HT1080 (cell line): ENCODE measurements at places on chromosomes 1 and 21. TPM values are rescaled to one million over a fixed set of nuclear protein-coding genes. Genes with fewer than 3 reads are reported as not detected.

The FOXO6 gene
- 0.90 and 0.97 TPM in 2 replicates for total RNA-seq

The P3R3URF gene
- not detected in 2 replicates for total RNA-seq

The PCP4 gene
- not detected in 2 replicates for total RNA-seq

The RPS8 gene
- total RNA-seq: 2,959 and 3,013 TPM in 2 replicates

The GNG4 gene
- 2.0 and 2.9 TPM in 2 replicates for total RNA-seq

The MAP10 gene
- total RNA-seq: not detected in 2 replicates

The CA6 gene
- not detected in 2 replicates for total RNA-seq

The UBL4B gene
- not detected in 2 replicates for total RNA-seq

- DNase-seq: no peak
Observed at GRCh38 chr1:207581496-207582153, 63.3 kb upstream of the CR1L start.

DNA sequence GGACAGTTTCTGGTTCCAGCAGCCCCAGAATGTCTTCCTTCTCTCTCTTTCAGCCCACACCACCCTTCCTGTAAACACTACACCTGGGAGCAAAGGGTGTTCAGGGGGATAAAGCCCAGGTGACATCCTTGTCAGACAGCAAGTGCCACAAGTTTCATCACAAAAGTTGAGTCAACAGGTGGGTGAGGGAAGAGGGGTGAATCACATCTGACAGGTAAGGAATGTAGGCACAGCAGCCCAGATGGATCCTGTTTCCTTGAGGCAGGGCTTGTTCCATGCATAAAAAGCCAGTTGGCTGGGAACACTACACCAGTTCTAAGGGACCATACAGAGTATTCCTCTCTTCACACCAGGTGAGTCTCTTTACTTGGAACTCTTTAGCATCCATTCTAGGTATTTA is at the start of gene SPRR1B:
TSS of gene SPRR1B (plus strand) at position 309 of the 400 bp plus-strand sequence. CDS start 1,143 bp downstream, outside the sequence.
- DNase-seq: no peak

DNA sequence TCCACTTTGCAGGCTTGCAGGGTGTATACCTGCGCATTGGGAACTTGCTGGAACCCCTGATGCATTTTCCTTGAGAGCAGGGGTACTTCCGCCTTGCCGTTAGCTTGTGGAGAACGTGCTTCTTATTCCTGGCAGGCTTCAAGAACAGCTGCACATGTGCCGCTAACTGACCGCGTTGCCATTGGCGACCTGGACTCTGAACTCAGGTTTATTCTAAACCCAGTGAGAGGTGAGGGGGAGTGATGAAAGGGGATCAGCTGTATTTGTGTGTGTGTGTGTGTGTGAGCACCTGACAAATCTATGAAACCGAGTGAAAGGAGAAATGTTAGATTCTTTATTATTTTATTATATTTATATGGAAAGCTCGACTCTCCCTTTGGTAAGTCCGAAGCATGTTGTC is 128.6 kb downstream of the HUNK start:
- DNase-seq: no peak

GRCh38 chr1:226806988-226807387 is 63.4 kb upstream of the PSEN2 start:
- no peak for DNase-seq

GRCh38 chr1:18927654-18928272 is 25.4 kb upstream of the ALDH4A1 start:
- DNase-seq: peak; percentile 92

DNA sequence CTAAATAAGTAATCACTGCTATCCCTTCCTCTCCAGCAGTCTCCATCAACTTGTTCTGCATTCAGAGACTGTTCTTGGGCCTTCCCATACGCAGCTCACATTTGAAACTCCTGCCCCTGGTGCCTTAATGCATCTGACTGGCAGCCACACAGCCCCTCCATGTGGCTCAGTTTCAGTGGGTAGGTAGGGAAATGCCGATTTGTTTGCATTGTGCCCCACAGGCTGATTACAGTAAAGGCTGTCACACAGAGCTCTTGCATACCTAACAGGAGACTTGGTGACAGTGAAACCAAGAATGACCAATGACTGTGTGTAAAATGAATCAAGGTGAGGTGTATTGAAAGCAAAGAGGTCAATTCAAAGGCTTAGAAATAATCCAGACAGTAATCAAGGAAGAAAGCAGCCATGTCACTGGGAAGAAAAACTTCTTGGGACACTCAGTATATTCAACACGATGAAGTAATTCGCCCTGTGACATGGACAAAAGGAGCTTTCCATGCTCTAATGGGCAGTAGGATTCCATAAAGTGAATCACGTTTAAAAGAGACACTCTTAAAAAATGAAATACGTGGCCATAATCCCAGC is 12.7 kb upstream of the B3GALNT2 start:
- no peak for DNase-seq

DNA sequence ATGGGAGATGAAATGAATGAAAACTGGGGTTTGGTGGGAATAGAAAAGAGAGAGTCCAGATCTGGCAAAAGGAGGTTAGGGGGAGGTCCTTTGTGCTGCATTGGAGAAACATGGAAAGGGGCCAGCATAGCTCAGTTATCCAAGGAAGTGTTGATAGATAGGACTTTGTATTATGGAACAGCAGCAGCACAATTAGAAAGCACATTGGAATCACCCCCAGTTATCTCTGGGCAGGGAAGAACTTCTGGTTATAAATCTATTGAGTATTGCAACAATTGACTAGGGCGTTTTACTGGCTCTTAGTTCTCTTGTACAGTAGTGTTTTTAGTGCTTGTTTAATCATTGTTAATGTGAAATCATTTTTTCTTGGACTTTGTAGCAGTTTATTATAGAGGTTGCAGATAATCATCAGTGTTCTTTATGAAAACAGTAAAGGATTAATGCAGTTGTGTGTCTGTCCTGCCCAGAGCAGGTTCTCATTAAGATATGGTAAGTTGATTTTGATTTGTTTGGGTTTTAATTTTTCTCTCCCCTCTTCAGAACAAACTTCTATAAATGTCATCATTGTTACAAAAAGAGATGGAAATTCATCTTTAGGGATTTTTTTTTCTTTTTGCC is 76.6 kb downstream of the NR5A2 start:
- no peak for DNase-seq

GRCh38 chr1:193058529-193059281 is 455 bp downstream of the UCHL5 start:
- DNase-seq: peak; percentile 49

- no peak for DNase-seq
Observed at GRCh38 chr1:111639602-111640198, 20.1 kb downstream of the RAP1A start.

GRCh38 chr1:19955534-19956170 is 23.8 kb downstream of the PLA2G2A start:
- no peak for DNase-seq

DNA sequence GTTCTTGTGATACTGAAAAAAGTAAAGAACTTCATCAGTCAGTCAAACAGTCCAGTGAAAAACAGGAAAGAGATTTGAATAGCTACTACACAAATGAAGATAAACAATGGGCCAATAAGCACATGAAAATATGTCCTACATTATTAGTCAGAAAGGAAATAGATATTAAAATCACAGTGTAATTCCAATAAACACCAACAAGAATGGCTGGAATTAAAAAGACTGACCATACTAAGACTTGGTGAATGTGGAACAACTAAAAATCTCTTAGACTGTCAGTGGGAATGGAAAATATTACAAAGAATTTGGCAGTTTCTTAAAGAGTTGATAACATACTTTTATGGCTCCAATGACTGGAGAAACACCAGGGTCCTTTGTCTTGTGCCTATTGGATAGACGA is 241.8 kb upstream of the USP24 start:
- no peak for DNase-seq

DNA sequence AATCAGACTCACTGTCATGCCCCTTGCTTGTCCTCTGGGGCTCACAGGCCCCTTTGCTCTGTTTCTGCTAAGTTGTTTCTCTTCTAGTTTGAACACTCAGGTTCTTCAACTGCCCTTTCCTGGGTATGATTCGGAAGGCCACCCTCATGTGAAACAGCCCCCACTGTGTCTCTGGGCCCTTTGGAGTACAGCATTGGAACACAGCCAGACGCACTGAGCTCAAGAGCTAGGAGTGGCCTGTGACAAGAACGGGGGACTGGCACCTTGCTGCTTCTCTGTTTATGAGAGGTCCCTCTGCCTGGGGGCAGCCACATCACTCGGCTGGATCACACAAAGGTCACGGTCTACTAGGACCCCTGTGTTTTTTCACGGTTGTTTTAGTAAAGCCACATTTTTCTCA is 114.4 kb upstream of the ZC3H12A start:
- DNase-seq: no peak

DNA sequence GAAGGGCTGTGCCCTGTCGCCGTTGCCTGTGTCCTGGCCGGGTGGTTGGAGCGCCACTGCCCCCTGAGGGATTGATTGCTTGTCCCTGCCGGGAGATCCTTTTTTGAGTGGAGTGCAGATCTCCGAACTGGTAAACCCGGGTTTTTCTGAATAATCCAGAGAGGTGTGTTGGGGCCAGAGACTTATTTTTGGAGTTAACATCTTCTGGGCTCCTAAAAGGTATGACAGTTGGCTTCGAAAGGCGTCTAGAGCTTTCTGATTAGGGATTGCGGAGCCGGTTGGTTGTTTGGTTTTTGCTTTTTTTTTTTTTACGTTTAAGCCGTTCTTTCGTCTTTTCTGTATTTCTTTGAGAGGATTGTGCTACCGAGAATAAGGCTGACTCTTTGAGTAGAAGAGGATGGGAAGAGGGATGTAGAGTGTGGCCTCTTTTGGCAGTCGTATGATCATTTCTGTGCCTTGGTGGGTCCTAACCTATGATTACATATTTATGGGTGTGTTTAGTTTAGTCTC is 756 bp downstream of the RLF start:
- no peak for DNase-seq

DNA sequence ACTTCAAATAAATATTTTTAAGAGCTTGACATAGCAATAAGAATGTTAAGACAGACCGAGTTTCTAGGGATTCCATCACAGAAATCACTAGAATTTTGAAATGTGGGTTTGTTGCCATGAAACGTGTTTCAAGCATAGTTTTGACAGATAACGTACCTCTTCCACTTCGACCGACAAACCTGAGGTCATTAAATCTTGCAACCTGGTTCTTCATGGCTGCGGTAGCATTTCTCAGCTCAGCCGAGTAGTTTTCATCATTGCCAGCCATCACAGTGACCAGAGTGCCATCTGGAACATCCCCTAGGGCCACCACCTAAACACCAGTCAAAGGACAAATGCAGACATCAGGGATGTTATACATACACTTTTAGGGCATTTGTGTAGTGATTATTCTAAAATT is 168.7 kb downstream of the RUNX1 start:
- DNase-seq: no peak

DNA sequence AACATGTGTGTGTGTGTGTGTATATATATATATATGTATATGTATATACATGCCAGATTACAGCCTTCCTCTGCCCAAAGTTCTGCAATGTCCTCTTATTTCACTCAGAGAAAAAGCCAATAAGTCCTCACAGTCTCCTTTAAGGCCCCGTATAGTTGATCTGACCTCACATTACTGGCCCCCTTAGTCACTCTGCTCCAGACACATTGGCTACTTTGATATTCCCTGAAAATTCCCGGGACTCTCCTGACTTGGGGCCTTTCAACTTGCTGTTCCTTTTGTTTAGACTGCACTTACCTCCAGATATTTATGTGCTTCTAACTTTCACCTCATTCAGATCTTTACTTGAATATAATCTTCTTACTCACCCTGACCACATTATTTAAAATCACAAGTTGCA is 4.2 kb upstream of the BSDC1 start:
- DNase-seq: peak; percentile 8
